ENCODE measurements at places on chromosomes 11 and 22.

GRCh38 chr11:65928667-65929066 lies 9.4 kb downstream of the DRAP1 start:
- no peak for DNase-seq

GRCh38 chr22:48938741-48939140 lies 888.9 kb downstream of the BRD1 start:
- DNase-seq: no peak

GRCh38 chr11:14148653-14149273 lies 186.2 kb downstream of the SPON1 start:
- DNase-seq: peak; percentile 55

DNA sequence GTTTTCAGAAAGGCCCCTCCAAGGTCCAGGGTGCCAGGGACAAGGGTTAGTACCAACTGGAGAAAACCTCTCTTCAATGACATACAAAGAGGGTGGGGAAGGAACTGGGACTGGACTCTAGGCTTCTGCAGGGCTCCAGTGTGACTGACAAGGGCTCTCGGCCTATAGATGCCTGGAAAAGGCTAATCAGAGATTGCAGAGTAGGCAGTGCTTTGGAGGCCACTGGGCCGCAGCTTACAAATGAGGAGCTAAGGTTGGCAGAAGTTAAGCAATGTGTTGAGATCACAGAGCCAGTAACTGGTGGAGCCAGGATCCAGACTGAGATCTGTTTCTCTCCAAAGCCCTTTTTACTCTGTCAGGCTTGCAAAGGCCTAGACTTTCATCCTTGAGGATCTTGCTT lies 7.4 kb upstream of the DGKZ start:
- DNase-seq: no peak

GRCh38 chr22:32904044-32904443 lies 102.5 kb downstream of the TIMP3 start:
- peak; percentile 45 for DNase-seq

DNA sequence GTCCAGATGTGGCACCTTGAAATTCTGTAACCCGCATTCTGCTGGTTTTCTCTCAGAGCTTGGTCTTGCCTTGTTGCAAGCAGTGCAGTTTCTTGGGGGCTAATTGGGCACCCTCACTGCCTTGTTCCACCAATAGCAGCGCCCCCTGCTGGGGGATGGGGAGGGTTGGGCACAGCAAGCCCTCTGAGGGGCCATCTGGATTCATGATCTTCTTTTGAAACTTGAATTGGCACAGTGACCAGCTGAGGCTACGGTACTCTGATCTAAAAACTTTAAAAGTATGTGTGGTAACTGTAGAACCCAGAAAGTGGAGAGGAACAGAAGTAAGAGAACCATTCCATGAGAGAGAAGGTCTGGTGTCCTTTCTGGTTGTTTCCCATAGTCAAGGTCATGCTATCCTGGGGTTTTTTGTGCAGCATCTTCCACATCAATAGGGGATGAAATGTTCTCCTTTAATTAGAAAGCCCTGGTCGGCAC lies 64.2 kb downstream of the MED15 start:
- no peak for DNase-seq

DNA sequence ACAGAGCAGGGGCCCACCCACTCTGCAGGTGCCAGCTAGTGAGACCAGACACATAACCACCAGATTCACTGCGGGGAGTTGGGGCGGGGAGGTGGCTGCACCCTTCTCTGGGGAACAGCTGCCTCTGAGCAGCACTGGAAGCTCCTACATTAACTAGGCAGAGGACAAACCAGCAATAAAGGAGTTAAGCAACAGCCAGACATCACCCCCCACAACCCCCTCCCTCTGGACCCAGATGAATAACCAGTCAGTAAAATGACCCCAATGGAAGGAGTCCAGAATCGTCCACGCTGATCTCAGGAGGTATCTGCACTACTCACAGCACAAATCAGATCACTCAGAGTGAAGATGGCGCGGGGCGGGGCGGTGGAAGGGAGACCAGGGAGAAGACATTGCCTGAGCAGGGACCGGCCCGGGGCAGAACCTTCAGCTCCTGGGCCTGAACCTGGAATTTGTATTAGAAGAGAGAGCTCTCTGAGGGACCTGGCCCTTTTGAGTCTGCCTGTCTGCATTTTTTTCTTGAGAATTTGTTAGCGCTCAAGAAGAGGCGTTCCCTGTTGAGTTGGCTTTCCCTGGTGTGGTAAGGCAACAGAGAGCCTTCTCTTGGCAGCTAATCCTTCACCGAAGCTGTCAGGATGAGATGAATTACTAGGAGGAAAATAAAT lies 125.5 kb upstream of the NCAM1 start:
- DNase-seq: no peak

- peak; percentile 77 for DNase-seq
Observed at GRCh38 chr11:29260939-29261705, 755.7 kb downstream of the KCNA4 start.

GRCh38 chr22:20964090-20964798 lies 2.8 kb upstream of the AIFM3 start:
- no peak for DNase-seq

DNA sequence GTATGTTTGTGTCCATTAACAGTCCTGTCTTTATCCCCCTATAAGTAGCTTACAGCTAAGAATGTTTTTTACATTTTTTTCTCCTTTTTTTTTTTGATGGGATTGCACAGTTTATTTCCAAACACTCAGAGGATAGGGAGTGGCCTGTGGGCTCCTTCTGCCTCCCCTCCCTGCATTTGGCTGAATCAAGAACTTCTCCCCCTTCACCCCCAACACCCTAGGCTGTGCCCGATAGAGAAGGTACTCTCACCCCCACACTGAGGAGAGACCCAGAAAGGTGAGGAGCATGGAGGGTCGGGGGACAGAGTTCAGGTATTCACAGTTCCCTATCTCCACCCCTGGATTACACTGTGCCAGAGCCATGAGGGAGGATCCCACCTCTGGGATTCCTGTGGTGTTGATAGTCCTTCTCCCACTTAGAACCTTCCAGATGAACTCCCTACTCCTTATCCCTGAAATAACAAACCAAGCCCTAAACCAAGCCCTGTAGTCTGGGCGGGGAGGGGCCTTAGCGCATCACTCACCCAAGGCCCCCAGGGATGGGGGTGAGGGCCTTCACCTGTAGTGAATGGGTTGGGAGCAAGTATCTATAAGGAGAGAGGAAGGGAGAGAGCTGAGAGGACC lies 97.1 kb downstream of the ADAMTS15 start:
- DNase-seq: no peak

DNA sequence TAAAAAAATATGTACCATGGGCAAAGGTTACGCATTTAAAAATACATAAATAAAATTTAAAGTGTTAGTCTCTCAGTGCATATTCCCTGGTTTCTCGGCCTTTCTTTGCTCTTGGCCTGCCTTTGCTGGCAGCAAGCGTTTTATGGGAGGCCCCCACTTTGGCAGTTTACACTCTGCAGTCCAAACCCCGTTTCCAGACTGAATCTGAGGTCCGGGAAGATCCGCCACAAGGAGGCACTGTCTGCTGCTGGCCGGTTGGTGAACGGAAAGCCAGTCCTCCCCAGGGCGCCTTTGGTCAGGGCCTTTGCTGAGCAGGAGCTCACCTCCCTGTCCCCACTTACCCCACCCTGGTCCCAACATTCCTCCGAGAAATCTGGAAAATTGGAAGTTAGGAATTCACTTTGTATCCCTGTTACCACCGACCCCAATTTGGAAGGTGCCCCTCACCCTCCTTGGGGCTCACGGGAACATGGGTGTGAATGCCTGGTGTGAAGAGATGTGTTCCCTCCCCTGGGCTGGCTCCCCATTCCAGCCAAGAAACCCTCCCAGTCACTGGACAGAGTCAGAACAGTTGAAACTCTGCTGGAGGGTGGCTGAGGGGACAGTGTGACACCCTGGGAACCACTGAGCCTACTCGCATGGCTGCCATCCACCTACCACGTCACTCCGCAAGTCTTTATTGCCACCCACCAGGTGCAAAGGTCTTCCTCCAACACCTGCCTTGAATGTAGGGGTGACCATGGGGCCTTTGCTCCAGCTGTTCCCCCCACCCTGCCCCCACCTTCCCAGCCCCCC lies 9.4 kb upstream of the SF1 start:
- peak; percentile 51 for DNase-seq

- peak; percentile 46 for DNase-seq
Observed at GRCh38 chr11:14308114-14308896, 50.7 kb downstream of the RRAS2 start.

DNA sequence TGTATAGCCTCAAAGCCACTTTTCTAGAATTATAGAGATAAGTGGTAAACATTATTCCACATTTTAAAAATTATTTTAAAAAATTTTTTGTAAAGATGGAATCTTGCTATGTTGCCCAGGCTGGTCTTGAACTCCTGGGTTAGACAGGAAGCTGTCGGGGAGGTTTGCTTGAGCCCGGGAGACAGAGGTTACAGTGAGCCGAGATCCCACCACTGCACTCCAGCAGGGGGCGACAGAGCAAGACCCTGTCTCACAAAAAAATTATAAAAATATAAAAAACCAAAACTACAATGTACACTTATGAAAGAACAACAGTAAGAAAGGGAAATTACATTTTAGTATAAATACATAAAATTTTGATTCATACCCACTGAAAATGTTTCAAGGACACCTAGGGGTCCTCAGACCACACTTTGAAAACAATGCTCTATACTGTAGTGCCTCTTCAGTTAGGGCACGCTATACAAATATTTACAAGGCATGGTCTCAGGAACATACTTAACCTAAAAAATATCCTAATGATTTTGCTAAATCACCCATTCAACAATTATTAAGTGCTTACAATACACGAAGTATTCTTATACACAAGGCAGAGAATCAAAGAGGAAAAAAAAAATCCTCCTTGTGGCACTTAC lies 111.2 kb downstream of the MRTFA start:
- no peak for DNase-seq

Measured in A172 (cell line).